ENCODE measurements at places on chromosomes 11 and 22.

- DNase-seq: no peak
Measured at GRCh38 chr11:68989936-68990606, 9.3 kb upstream of the MRGPRD start.

DNA sequence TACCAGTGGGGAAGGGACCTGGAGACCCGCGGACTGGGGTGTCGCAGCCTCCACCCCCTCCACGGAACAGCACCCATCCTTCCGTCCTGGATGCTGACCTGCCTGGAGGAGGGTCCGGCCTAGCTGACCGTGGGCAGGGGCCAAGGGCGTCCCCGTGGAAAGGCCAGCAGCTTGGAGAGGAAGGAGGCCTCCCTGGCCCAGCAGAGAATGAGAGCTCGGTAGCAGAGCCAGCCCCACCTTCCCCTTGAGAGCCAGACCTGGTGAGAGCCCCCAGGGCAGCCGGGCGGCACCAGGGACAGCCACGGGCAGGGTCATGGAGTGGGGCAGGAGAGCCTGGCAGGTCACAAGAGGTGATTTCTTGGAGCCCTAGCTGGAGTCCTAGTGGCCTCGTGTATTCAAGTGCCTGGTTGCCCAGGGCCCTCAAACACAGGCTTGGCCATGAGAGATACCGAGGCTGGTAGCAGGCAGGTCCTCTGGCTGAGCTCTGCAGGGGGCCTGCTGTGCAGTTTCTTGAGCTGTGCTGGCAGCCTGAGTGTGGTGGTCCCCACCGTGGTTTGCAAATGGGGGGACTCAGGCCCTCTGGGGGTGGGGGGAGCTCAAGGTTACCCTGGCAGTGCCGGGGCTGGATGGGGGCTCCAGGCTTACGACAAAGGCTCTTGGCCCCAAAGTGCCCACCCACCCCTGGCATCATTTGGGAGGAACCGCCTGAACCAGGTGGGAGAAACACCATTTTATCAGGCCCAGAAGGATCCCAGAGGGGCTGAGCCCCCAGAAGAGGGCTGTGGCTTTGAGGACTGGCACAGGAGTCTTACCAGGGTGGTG is 7.6 kb downstream of the TSPAN32 start:
- no peak for DNase-seq

DNA sequence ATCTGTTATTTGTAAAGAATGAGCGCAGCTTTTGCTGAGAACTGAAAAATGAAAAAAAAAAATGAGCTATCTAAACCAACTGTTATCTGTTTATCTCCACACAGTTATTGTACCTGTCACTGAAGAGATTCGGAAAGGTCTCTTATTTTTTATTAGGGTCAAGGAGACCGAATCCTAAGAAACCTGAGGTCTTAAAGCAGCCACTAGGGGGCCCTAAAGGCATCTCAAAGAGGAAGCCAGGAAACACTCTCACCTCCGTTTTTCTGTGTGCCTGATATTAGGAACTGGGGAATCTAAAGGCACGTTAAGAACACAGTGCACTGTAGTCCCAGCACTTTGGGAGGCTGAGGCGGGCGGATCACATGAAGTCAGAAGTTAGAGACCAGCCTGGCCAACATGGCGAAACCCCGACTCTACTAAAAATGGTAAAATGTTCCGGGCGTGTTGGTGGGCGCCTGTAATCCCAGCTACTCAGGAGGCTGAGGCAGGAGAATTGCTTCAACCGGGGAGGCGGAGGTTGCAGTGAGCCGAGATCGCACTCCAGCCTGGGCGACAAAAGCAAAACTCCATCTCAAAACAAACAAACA is 3.5 kb upstream of the LARGE1 start:
- DNase-seq: no peak

DNA sequence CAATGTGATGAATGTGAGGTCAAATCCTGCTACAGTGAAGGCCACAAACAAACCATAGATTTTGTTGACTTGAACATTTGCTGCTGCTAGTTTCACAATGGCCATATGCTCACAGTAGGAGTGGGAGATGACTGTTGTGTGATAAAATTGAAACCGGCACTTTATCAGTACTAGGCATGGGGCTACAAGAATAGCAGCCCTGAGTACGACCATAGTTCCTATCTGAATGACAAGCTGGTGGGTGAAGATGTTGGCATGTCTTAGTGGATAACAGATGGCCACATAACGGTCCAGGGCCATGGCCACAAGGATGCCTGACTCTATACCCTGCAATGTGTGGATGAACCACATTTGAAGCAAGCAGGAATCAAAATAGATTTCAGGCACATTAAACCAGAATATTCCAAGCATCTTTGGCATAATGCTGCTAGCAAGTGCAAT is 2.8 kb downstream of the OR52A1 start:
- DNase-seq: no peak

DNA sequence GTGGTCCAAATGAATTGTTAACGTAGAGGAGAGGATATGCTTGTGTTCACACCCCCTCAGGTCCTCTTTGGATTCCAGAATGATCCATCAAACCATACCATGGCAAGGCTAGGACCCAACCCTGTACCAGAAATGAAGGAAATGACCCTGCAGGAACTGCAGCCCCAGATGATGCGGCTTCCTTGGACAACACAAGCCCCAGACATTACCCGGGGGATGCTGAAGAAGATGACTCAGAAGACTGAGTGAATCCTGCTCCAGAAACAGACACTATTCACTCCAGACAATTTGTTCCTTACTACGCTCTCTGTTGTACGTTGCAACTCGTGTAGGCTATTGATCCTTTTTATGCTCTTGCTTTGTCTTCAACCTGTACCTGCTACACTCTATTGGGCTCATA is 15.2 kb upstream of the MTMR2 start:
- DNase-seq: no peak

- DNase-seq: no peak
Measured at GRCh38 chr11:123173040-123173855, 21.8 kb downstream of the CLMP start.

DNA sequence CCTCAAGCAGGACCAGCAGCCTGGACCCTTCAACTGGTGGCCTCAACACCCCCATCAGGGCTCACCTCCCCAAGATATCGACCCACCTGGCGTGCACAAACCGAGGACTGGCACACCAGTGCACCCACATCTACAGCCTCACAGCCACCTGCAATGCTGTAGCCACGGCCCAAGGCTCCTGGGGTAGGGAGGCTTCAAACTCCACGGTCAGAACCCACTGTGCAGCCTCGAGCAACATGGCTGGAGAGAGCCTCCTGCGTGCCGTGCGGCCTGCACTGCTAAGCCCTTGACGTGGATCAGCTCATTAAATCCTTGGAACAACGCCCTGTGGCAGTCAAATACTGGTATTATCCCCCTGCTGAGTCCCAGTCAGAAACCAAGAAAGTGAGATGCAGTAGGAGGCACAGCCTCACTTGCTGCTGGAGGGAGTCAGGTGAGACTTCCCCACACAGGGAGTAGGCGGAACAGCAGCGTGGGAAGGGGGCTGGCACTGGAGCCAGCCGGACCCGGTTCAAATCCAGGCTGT is 4.6 kb downstream of the CARD10 start:
- no peak for DNase-seq

DNA sequence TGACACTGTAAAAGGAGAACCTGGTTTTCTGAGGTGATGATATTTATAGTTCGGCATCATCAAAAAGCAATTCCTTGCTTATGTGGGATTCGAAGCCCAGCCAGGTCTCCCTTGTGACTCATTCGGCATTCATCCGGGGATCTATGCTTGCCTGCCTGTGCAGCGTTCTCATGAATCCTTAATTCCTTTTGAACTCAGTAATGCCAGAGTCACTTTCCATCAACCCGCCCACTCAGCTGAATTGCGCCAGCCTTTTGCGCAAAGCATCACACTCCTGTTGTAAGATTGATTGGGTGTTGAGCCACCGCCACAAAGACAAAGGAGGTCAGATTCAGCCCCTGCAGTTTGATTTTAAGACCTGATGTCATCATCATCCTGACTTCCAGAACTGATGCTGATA is 128.6 kb downstream of the SLC17A6 start:
- no peak for DNase-seq

- DNase-seq: no peak
Measured at GRCh38 chr11:79274636-79275331, 166.0 kb downstream of the TENM4 start.

DNA sequence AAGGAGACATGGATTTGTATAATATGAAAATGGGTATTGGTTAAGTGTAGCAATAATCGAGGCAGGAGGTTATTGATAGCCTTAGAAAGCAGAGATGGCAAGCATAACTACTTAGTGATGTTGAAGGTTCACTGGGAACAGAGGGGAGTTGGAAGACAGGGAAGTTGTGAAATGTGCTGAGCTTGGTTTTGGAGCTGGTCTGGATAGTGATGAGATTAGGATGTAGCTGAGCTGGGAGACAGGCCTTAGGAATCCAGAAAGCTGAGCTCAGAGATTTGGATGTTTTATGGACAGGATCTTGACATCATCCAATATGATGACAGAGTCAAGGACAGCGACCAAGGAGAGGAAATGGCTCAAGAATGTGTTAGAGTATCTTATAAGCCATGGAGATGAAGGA is 113.1 kb downstream of the ARHGAP42 start:
- DNase-seq: no peak

DNA sequence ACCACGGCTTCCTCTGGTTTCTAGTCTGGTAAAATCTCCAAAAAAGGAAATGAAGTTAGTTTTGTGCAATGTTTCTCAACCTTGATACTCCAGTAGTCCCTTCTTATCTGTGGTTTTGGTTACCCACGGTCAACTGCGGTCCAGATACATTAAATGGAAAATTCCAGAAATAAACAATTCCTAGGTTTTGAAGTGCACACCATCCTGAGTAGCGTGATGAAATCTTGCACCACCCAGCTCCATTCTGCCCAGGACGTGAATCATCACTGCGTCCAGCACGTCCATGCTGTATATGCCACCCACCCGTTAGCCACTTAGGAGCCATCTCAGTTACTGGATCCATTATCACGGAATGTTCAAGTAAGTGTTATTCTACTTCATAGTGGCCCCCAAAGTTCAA is 117.0 kb downstream of the FBXO7 start:
- no peak for DNase-seq

DNA sequence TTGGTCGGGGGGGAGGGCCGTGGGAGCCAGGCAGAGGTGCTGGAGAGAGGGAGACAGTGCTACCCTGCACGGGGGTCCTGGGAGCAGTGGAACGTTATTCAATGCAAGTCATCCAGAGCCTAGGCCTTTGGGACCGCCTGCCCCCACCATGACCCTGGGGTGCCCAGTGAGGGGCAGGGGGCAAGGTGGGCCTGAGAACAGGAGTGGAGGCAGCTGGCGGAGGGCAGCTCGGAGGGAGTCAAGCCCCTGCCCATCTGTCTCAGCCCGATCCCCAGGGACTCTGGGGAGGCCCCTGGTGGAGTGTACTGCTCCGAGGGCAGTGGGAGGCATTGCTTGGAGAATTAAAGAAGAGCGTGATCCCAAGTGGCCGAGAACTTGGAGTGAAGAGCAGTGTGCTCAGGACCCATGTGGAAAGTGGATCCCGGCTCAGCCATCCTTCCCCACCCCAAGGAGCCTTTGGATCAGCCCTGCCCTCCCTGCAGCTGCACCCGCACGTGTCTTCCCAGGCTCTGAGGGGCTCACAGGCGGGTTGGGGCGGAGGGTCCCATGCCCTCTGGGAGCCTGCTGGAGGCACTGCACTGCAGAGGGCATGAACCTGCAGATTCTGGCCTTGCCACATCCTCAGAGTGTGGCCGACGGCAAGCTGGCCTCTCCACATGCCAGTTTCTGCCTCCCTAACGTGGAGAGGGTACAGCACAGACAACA is 34.0 kb upstream of the SMIM38 start:
- no peak for DNase-seq

GRCh38 chr11:70519117-70519516 is 120.8 kb downstream of the CTTN start:
- DNase-seq: no peak

DNA sequence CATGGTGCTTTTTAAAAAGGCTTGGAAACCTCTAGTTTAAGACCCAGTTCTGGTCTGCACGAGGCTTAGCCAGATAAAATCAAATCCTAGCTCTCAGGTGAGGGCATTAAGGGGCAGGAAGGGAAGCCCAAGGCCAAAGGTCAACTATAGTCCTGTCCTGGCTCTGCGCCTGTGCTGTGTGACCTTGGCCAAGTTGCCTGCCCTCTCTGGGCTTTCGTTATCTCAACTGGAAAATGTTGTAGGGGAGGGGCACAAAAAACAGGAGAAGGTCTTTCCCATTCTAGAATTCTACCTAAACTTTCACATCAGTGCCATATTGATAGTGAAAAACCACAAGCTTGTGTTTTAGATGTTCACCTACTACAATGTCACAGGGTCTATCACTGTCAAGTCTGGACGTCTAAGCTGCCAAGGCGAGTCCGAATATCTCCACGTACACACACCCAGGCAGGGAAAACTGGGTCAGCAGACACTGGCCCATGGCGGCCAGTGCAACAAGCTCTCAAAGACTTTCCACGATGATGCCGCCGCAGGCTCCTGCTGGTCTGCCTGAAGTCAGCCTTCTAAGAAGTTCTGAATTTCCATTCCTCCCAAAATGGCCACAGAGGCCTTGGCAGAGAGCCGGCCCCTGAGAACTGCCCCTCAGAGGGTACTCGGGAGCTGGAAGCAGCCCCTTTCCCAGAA is 18.0 kb downstream of the MN1 start:
- DNase-seq: no peak

DNA sequence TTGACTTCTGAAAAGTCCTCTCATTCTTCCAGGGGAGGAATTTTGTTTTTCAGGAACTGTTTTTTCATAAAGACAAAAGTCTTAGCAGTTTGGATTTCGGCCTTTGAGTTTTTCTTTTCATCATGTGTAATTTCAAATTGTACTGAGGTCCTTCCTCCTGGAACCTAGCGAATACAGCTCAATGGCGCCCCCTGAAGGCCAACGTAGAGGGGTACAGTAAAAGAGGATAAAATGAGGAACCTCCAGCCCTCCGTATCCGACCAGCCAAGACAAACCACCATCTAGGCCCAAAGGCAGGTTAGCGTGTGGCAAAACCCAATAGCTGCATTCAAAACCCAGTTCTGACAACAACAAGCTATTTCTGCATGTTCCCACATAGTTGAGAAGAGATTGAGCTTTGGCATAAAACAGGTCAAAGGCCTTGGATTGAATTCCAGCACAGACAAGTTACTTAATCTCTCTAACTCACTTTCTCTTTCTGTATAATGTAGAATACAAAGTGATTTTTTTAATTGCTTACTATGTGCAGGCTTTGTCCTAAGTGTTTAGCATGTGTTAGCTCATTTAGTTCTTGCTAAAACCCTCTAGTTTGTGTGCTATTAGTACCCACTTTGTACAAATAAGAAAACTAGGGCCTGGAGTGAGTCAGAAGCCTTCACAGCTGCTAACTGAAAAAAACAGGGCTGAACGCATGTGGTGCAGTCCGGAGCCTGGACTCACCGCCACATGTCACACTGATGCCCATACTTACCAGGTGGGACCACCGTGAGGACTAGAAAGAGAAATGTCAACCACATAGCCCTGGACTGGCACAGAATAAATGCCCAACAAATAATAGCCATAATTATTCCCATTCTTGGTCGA is 43.2 kb upstream of the ETS1 start:
- DNase-seq: peak; percentile 97

GRCh38 chr11:119336744-119337469 is 2.6 kb downstream of the RNF26 start:
- DNase-seq: no peak

GRCh38 chr11:129258205-129258604 is 66.1 kb upstream of the ARHGAP32 start:
- DNase-seq: no peak

- no peak for DNase-seq
Measured at GRCh38 chr11:26078231-26078821, 253.6 kb upstream of the ANO3 start.

Data from activated CD8-positive, alpha-beta memory T cell treated with anti-CD3 and anti-CD28 coated beads for 24 hours (primary cell).